ENCODE measurements at places on chromosomes 11 and 22.
A peak's percentile ranks its signal among the peaks of the same experiment; 100 is the strongest.

- DNase-seq, result no peak
These were observed 37.4 kb upstream of the TP53I11 start for GRCh38 chr11:44988111-44988510.

DNA sequence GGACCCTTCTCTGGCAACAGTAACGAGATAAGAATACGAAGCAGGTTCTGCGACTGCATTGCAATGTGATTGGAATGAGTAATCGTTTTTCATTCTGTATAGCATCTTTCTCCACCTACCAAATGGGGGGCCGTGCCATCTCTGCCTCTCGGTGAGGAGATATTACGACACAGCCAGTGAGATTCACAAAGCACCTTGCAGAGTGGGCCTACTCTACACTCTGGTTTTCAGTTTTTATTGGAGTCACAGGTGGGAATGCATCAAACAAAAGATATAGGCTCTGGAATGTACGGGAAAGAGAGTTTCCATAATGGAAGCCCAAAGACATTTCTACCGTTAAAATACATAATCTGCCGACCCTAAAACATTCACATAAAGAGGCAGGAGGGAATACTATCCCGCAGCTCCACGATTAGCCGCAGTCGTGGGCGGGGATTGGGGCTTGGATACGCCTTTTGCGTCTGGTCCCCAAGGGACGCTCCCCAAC lies 423 bp upstream of the RTN3 start:
- no peak for DNase-seq

- DNase-seq, result peak; percentile 26
These were observed 99.9 kb upstream of the FGF3 start for GRCh38 chr11:69918938-69919650.

DNA sequence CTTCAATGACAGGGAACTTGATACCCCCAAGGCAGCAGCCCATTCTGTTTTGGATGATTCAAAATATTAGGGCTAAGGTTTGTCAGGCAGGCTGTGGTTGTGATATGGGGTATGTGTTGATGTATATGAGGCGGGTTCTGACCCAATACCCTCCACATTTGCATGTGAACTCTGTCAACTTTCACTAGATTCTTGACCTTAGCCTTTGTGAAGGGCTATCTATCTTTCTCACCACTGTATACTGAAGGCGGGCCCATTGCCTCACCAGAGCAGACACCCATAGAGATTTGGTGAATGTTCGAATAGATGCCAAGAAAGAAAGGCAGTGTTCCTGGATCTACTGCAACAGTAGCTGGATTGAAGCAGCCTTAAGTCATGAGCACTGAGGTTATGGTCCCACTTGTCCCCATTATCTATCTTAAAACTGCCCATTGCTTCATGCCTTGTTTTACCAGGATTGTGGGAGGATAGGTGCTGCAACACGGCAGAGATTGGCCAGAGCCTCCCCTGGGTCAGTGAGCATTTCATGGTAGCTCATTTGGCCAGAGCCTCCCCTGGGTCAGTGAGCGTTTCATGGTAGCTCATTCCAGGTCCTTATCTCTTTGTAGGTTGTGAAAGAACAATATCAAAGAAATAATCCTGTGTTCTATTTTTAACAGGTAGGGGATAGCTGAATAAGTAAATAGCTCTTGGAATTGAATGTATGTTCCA lies 399.6 kb downstream of the TMEM135 start:
- no peak for DNase-seq

DNA sequence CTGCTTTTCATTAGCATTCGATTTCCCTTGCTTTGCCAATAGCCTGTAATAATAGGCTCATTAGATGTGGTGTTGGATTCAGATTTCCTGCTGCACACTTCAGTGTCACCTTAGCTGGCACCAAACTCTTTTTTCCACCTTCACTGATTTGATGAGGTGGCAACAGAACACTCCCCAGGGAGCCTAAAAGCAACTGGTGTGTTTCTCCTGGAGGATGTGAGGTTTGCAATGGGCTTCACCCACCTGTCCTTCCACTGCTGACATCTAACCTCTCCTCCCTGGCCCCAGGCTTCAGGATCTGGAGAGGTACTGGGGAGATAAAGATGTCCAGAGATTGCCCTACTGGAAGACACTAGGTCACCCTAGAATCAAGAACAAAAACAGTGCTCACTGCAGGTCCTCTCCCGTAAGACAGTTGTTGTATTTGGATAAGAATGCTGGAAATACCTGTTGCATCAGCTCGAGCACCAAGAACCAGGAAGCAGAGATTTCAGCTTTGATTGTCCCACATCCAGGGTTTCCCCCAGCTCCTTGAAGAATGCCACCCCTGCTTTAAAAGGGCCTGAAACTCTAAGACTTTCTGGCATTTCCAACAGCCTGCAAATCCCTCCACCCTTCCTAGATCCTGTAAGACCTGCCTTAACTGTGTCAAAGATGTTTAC lies 96.9 kb downstream of the SLC1A2 start:
- DNase-seq, result no peak

GRCh38 chr11:79025622-79026021 lies 415.2 kb downstream of the TENM4 start:
- DNase-seq, result no peak

GRCh38 chr22:49331223-49331815 lies 496.4 kb downstream of the BRD1 start:
- DNase-seq, result no peak

DNA sequence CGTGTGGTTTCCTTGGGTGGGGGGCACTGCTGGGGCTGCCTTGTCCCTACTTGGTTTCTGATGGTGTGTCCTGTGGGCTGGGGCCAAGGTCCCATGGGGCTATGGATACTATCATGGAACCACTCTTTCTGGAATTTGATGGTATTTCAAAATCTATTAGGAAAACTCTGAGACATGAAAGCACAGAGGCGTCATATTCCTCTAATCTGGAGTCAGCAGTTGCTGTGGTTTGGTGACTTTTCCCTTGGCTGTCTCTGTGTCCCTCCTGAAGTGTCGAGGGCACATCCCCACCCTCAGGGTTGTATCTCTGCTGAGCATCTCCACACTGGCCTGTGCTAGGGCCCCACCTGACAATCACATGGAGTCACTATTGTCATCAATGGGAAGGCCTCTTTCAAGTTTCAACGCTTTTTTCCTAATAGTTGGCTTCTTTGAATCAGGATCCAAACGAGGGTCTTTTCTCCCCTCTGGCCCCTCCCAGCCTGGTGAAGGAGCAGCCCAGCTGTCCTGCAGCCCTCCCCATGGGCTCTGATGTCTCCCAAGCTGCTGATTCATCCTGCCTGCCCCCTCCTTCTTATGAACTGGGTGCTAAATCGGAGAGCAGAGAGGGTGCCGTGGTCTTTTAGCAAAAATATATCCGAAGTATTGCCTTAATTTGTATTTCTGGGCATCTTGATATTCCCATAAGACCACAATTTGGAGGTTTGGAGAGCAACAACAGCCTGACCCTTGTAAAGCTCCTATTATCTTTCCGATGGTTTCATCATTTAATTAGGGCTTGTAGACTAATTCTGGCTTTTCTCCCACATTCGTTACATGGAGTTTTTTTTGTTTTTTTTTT lies 38.5 kb downstream of the MED15 start:
- no peak for DNase-seq

DNA sequence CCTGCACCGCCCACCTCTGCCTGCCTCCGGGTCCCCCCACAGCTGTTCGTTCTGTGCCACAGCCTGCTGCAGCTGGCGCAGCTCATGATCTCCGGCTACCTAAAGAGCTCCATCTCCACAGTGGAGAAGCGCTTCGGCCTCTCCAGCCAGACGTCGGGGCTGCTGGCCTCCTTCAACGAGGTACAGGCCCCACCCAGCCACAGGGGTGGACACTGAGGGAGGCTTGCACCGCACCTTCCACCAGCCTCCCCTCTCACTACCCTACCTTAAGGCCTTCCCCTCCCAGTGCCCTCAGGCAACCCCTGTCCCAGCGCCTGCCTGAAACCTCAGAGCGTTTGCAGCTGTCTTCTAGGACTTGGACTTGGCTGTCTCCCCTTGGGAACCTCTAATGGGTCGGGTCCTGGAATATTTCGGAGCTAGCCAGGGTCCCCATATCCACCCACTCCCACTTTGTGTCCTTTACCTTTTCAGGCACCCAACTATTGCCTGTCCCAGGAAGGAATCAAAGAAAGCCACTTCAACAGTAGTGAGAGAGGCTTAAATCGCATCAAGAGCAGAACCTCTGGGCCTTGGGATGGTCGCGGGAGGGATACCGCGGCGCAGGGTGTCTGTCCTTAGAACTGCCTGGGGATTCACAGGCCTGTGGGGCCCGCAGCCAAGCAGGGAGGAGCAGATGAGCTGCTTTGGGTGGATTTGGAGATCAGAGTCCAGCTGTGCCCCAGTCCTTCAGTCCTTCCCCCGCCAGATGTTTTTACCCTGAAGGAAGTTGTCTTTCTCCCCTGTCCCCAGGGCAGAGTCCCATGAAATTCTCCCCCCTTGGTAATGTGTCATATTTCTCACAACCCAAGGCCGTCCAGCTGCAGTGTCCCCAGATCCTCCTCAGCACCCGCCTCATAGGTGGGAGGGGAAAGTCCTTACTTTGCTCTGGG lies 13.3 kb downstream of the SLCO2B1 start:
- DNase-seq, result no peak

DNA sequence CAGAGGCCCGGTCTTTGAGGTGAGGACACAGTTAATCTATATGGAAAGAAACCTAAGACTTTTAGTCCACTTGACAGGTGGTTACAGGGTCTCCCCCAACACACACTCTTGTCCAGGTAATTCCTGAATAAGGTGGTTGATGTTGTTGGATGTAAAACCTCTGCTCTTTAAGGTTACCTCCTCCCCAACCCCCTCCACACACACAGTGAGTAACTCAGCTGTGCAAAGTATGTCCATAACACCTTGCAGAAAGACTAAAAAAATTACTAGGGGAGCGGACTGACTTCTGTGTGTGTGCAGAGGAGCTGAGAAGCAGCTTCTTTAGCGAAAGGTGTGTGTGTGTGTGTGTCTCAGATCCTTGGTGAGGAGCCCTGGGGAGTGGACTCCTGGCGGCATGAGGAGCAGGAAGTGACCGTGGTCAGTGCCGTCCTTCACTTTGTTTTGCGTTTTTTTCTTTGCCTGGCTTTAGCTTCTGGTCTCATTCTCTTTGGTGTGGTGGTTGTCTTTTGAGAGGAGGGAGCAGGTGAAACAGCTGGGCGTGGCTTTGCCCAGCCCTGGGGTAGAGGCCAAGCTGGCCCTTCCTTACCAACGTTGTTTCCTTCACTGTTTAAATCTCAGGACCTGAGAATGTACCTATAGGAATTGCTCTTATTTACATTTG lies 1.7 kb downstream of the ZBED4 start:
- DNase-seq, result no peak

GRCh38 chr11:1564535-1565172 lies 7.4 kb downstream of the DUSP8 start:
- no peak for DNase-seq

GRCh38 chr11:27807596-27807995 lies 107.3 kb upstream of the BDNF start:
- no peak for DNase-seq

DNA sequence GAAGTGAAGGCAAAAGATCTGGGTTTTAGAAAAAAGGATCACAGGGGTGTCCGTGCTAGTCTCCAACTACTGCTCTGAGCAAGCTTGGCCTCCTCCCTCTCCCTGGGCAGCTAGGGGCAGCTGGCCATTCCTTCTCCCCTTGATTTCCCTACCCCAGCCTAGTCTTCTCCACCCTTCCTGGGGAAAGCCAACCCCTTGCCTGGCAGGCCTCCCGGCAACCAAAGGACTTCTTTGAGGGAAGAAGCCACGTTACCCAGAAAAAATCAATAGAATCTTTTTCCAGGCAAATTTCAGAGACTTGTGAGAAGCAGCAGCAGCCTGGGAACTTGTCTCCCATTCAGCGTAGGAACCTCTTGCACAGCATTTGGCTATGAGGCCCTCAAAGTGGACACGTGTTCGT lies 91.5 kb downstream of the MIAT start:
- no peak for DNase-seq

Data from stimulated activated CD8-positive, alpha-beta memory T cell treated with anti-CD3 and anti-CD28 coated beads, Interleukin-7, amount 100 ng/mL, for 4 hours (primary cell).